ENCODE measurements at places on chromosomes 16 and 17.

DNA sequence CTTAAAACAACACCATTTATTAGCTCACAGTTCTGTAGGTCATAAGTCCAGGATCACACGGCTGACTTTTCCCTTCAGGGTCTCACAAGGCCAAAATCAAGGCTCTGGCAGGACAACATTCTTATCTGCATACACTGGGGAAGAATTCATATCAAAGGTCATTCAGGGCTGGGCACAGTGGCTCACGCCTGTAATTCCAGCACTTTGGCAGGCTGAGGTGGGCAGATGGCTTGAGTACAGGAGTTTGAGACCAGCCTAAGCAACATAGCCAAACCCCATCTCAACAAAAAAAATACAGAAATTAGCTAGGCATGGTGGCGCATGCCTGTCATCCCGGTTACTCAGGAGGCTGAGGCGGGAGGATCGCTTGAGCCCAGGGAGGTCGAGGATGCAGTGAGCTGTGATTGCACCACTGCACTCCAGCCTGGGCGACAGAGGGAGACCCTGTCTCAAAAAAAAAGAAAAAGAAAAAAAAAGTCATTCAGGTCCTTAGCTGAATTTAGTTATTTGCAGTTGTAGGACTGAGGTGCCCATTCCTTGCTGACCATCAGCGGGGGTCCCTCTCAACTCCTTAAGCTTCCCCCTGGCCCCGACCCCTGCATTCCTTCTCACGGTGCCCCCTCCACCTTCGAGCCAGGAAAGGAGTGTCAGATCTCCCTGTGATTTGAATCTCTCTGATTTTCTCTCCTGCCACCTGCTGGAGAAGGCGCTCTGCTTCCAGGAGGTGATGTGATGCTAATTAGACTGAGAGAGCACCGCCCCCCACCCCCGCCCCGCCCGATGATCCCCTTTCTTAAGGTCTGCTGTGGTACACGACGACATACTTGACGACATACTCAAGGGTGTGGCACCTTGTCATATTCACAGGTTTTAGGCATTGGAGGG lies 91.8 kb upstream of the CLEC18A start:
- DNase-seq = peak; percentile 50

DNA sequence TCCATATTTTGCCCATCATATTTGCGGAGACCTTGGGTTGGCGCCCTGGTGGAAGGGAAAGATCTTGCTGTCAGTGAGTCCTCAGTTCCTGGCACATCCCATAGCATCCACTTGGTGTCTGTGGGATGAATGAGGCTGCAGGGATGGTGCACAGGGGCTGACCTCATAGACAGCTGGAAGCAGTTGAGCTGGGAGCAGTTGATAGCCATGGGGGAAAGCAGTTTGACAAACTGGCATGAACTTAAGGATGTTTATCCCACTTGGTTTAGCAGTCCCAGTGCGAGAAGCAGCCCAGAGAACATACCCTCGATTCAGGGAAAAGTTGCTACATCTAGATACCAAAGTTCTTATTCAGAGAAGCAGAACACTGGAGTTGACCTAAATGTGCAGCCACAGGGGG lies 80.7 kb downstream of the SNX29 start:
- DNase-seq = no peak

DNA sequence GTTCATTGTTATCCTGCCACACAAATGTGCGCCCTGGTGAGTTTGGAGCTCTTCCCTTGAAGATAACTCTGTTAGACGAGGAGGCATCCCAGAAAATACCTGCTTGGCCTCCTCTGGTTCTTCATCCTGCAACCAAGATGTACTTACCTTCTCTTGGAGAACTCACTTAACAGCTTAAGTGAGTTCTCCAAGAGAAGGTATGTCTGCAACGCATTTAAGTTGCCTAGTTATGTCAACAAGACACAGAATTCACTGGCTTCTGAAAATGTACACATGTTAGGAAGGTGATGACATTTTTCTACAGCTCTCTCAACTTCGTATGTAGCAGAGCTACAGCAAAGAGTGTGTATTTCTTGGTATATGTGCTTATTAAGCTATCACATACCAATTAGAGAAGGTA lies 78.6 kb upstream of the NOG start:
- no peak for DNase-seq

- no peak for DNase-seq
Measured at GRCh38 chr17:37079735-37080134, 131.0 kb downstream of the AATF start.

GRCh38 chr17:41734949-41735313 lies 488 bp upstream of the HAP1 start:
- DNase-seq = no peak

DNA sequence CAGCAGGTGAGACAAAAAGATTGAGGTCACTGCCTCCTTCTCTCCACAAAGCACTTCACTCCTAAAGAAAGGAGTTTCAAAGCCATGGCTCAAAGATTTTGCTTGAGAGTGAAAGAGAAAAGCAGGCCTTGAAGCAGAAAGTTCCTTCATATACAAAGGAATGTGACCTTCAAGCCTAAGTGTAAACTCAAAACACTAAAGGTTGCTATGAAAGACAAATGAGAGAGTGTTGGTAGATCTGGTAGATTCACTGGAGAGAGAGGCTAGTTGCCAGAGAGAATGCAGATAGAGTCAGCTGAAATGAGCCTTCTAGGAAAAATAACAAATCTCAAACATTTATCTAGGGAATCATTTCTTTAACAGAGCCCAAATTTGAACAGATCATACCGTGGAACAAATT lies 305.2 kb downstream of the CDH8 start:
- no peak for DNase-seq

DNA sequence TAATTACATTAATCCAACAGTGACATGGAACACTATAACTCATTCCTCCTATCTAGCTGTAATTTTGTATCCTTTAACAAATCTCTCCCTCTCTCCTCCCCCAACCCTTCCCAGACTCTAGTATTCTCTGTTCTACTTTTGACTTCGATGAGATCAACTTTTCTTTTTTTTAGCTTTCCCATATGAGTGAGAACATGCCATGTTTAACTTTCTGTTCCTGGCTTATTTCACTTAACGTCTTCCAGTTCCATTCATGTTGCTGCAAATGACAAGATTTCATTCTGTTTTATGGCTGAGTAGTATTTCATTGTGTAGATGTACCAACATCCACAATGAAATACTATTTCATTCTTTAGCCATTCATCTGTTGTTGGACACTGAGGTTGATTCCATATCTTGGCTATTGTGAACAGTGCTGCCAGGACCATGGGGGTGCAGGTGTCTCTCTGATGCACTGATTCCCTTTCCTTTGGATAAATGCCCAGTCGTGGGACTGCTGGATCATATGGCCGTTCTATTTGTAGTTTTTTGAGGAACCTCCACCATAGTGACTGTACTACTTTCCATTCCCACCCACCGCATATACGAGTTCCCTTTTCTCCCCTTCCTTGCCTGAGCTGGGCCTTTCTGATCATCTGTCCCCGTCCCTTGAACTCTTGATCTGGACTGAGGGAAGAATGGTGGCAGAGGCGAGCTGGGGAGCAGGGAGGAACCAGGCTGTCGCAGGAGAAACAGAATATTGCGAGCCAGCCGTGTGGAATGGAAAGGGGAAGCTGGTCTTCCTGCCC lies 7.7 kb upstream of the CEP295NL start:
- no peak for DNase-seq

GRCh38 chr17:82665891-82666290 lies 17.6 kb upstream of the WDR45B start:
- no peak for DNase-seq

DNA sequence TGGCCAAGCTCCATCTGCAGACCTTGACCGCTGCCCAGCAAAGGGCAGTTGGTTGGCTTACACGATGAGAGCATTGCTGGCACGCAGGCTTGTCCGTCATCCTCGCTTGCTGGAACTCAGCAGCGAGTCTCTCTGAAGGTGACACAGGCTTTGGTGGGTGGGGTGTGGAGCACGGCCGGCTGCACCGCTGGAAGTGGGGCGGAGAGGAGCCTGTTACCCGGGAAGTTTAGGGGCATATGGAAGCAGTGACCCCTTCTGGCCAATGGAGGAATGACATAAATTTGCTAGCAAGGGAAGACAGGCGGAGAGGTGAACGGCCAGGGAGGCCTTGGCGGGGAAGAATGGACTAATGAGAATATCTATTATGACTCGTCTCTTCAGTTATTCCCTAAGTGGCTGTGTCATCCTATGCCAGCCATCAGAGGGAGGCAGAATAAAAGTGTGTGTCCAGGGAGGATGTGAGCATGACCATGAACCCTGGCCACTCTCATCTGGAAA lies 65.9 kb upstream of the SDK2 start:
- DNase-seq = no peak
